ENCODE measurements at places on chromosomes 3 and 15. TPM values are rescaled to one million over a fixed set of nuclear protein-coding genes. Genes with fewer than 3 reads are reported as not detected.

- DNase-seq, result no peak
Observed at GRCh38 chr15:31598620-31599019, 272.0 kb downstream of the KLF13 start.

GRCh38 chr3:172705170-172705569 is 5.7 kb downstream of the NCEH1 start:
- no peak for DNase-seq

DNA sequence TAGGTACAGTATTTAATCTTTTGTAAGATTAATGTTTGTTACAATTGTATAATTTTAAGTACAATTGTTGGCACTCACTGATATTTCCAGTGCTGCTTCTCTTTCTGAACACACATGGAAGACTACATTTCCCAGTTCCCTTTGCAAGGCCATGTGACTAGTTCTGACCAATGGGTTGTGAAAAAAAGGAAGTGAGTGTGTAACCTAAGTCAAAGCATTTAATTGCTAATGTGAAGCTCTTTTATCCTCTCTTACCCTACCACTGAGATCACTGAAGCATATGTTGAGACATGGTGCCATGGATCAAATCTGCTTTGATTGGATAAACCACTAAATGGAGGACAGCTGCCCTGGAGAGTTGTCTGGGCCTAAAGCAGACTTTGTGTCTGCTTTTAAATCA is 83.9 kb upstream of the PLXND1 start:
- peak; percentile 65 for DNase-seq

DNA sequence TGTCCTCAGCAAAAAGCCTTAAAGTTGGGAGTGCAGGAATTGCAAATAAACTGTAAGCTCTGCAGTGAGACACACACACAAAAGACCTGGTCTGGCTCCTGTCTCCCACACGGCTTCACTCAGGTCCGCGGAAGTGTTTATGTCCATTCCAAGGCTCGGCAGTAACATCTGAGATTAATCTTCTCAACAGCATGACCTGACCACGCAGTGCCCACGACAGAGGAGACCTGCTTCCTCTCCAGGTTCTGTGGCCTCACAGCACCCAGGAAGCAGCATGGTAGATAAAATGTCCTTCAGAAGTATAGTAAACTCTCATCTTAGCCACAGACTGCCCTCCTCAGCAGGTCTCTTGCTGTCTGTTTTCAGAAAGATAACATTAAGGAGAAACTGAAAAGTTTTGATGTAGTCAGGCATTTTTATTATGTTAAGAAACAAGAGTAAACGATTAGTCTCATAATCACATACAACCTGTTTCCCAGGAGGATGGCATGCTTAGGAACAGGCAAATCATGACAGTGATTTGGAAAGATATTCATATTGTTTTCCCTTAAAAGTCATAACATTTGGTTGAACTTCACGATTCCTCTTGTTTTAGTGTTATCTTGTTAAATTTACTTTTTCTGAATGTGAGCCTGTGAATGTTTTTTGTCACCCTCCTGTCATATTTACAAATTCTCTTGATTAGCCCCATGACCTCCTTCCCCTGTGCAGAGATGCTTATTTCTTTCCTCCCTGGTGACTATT is 34.6 kb downstream of the CD200R1L start:
- no peak for DNase-seq

GRCh38 chr3:161852744-161853143 is 356.1 kb downstream of the OTOL1 start:
- DNase-seq, result no peak

- no peak for DNase-seq
Observed at GRCh38 chr15:25670025-25670554, 193.0 kb downstream of the ATP10A start.

- peak; percentile 81 for DNase-seq
Observed at GRCh38 chr3:70811880-70812279, 499.4 kb upstream of the MDFIC2 start.

GRCh38 chr15:72481015-72481659 is 7.0 kb downstream of the ARIH1 start:
- DNase-seq, result no peak

- no peak for DNase-seq
Observed at GRCh38 chr15:40229956-40230355, 8.9 kb upstream of the PAK6 start.

DNA sequence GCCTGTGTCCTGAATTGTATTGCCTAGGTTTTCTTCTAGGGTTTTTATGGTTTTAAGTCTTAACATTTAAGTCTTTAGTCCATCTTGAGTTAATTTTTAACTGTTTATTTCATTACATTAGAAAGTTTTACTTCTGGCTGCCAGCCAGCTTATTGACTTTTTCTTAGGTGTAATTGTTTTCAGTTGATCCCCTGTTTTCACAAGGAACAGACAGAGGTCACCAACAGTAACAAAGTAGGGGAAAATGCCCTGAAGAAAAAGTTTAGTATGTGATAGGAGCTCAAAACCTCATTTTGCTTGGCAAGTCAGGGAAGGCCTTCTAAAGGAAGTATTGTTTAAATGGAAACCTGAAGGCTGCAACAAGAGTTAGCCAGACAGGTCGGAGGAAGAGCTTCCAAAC is 10.4 kb downstream of the WDR48 start:
- no peak for DNase-seq

DNA sequence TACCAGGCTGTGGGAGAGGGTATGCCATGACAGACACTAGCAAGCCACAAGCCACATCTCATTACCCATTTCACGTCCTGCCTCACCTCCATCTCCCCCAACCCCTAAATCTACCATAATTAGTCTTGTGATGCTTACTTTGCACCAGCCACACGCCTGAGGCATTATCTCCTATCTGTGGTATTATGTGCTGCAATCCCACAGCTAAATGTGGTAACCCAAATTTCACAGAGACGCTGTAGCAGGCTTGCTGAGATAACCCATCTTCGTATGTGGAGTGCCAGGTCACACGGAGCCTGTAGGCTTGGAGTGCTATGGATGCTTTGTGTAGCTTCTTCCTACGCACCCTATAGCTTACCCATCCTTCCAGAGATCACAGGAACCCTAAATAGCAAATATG is 256.7 kb upstream of the KCNH8 start:
- DNase-seq, result no peak

Gene SLC6A11
- 2.5 TPM for total RNA-seq

Gene CORO2B
- 3.2 TPM for total RNA-seq

Gene EXD1
- not detected for total RNA-seq

Gene REC114
- total RNA-seq, result not detected
